ENCODE measurements at places on chromosomes 2 and 18. TPM values are rescaled to one million over a fixed set of nuclear protein-coding genes. Genes with fewer than 3 reads are reported as not detected.

DNA sequence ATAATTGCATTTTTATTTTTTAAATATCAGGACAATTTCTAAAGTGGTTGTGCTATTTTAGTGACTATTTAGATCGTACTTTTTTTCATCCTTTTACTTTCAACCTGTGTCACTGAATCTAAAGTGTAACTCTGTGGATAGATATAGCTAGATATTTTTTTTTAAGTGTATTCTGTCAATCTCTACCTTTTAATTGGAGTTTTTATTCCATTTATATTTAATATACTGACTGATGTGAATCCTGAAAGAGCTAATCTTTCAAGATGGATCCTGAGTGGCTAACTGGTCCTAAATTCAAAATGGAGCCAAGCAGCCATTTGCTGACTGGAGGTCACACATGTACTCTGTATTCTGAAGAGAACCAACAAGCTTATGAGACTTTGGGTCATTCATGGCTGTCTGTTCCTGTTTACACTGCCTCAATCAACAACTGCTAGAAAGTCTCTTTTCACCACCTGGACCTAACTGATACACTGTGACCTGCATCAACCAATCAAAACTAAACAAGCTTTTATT, 4.6 kb upstream of the PSMD14 start:
- DNase-seq: no peak

- DNase-seq: no peak
These were observed 626 bp downstream of the CAPN10 start for GRCh38 chr2:240586919-240587800.

DNA sequence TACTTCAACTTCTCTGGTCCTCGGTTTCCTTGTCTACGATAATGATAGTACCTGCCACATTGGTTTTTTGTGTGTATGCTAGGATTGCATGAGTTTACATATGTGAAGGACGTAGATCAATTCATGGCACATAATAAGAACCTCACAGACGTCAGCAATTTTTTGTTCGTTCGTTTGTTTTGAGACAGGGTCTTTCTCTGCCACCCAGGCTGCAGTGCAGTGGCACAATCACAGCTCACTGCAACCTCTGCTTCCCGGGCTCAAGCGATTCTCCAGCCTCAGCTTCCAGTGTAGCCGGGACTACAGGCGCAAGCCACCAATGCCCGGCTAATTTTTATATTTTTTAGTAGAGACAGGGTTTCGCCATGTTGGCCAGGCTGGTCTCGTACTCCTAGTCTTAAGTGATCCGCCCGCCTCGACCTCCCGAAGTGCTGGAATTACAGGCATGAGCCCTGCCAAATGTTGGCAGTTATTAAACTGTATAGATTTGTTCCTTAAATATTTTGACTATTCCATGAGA, 756 bp upstream of the SLC35F5 start:
- DNase-seq: no peak

The ZBTB14 gene
- total RNA-seq: 15.8 TPM

The GPR39 gene
- 0.63 TPM for total RNA-seq

- DNase-seq: no peak
These were observed 322.3 kb upstream of the TFPI start for GRCh38 chr2:187876554-187876953.
